Stimulated activated CD8-positive, alpha-beta memory T cell treated with anti-CD3 and anti-CD28 coated beads, Interleukin-7, amount 100 ng/mL, for 48 hours (primary cell): ENCODE measurements at places on chromosomes 16 and 17.

DNA sequence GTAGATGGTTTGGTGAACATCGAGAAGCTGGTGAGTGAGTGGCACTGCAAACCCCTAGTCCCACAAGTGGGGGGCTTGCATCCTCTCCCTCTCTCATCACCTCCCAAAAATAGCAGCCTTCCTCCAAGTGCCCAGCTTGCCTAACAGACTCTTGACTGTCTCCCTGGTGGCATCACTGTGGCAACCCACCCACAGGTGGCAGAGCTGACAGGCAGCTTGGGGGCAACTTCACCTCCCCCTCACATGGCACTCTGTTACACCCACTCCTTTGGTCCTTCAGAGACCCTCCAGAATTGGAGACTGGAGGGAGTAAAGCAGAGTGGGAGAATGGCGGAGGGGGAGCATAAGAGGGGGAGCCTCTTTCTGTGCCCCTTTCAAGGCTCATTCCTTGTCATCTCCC, 15.7 kb downstream of the RAPGEFL1 start:
- DNase-seq = no peak

DNA sequence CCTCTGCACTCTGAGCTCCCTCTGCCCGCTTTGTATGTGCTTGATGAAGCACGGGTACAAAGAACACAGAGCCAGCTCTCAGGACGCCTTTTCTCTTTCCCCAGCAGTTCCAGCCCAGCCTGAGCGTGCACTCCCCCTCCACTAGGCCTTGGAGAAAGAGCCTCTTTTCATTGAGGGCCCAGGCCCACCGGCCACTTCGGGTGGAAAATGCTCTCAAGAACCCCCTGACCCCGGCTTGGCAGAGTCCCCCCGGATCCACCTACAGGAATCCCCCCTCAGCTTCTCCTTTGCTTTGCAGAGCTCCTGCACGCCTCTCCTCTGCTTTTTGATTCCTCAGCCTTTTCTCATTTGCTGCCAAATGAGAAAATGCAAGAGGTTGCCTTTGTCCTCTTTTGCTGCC, 30.2 kb downstream of the MRC2 start:
- DNase-seq = no peak

DNA sequence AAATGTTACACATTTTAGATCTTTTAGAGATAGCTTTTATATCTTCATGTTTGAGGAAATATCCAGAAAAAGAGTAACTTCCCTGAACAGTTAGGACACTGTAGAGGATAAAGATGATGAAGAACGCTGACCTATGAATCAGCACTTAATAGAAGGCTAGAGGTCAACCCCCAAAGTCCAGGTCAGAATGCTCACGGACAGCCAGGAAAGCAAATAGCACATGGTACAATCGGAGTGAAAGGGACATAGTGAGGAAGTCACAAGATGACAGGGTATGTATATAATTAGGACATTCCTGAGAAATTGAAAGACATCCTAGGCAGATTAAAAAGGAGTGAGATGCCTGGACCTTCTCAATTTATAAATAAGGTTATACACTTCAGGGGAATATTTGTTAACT, 55.1 kb upstream of the CNTNAP4 start:
- no peak for DNase-seq

DNA sequence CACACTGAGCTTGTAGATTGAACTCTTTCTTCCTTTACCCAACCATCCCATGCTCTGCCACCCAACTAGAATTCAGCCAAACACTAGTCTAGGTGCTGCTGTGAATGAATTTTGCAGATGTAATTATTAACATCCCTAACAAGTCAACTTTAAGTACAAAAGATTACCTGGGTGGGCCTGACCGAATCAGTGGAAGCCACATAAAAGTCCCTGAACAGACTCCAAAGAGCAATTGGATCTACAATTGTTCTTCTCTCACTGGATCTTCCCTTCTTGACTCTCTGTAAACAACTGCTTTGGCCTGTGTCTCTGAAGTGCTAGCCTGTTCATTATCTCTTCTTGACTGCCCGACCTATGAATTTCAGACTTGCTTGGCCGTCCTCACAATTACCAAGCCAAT, 67.9 kb downstream of the PMP22 start:
- DNase-seq = no peak

DNA sequence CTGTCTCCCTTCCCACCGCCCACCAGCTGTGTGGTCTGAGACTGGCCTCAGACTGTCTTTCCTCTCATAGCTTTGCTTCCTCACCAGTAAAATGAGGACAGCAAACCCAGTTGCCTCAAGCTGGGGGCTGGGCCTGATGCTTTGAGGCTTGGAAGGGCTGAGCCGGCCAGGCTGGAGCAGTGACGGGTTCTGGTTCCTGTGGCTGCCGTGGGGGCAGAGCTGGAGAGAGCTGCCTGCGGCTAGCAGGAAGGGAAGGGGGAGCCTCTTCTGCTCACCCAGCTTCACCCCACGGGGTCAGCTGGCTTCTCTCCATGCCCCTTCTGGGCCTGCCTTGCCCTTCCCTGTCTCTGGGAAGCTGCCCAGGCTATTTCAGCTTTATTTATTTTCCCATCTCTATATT, 23.7 kb downstream of the LASP1 start:
- DNase-seq = no peak

GRCh38 chr17:1147664-1148063, 32.1 kb downstream of the ABR start:
- DNase-seq = no peak

- DNase-seq = peak; percentile 75
These were observed 959 bp upstream of the ANKRD13B start for GRCh38 chr17:29591737-29592608.

DNA sequence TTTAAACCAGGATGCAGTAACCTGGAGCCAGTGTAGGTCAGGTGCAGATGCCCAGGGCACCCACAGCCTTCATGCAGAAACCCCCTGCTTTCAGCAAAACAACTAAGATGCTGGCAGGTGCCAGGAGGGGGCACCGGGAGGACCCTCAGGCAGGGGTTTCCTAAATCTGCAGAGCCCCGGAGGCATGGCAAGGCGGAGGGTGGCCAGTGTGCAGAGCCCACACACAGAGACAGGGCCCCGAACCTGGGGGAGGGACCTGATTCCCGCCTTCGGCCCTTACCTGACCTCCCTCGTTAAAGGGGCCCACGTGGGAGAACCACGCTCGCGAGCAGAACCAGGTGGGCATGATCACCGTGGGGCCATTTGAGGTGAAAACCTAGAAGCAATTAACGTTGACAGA, 114.0 kb upstream of the METRNL start:
- no peak for DNase-seq

GRCh38 chr16:69187446-69188235, 677 bp downstream of the SNTB2 start:
- DNase-seq = no peak

- DNase-seq = no peak
These were observed 13.9 kb upstream of the OR1F1 start for GRCh38 chr16:3173892-3174617.

GRCh38 chr17:79992649-79993389, 42.9 kb downstream of the TBC1D16 start:
- no peak for DNase-seq

DNA sequence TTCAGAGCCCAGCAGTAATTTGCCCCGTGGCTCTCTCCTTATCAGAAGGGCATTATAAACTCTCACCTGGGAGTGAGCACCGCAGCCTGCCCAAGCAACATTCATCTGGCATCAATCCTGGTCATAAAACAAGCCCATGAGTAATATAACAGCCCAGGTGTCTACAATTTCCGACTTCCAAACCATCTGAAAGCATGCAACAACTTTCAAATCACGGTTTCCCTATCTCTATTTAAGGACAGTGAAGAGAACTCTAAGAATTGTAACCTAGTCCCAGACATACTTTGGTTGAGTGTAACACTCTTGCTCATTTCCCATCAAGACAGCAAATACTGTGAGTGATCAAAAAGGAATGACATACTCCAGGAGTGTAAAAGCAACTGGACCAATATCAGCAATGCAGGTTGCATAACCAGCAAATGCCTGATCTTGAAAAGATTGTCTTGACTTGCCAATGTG, 487.4 kb upstream of the SOX9 start:
- no peak for DNase-seq

GRCh38 chr16:70395345-70395901, 43.5 kb downstream of the ST3GAL2 start:
- peak; percentile 52 for DNase-seq

DNA sequence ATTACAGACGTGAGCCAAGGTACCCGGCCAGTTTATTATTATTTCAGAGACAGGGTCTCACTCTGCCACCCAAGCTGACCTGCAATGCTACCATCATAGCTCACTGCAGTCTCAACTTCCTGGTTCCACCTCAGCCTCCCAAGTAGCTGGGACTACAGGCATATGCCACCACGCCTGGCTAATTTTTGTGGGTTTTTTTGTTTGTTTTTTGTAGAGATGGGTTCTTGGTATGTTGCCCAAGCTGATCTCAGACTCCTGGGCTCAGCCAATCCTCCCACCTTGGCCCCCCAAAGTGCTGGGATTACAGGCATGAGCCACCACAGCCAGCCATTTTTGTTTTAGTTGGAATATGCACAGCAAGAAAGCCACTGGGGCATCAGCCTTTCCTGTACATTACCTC, 115.7 kb downstream of the MRM1 start:
- no peak for DNase-seq

- no peak for DNase-seq
These were observed 12.9 kb upstream of the CACNG4 start for GRCh38 chr17:66951605-66951953.

DNA sequence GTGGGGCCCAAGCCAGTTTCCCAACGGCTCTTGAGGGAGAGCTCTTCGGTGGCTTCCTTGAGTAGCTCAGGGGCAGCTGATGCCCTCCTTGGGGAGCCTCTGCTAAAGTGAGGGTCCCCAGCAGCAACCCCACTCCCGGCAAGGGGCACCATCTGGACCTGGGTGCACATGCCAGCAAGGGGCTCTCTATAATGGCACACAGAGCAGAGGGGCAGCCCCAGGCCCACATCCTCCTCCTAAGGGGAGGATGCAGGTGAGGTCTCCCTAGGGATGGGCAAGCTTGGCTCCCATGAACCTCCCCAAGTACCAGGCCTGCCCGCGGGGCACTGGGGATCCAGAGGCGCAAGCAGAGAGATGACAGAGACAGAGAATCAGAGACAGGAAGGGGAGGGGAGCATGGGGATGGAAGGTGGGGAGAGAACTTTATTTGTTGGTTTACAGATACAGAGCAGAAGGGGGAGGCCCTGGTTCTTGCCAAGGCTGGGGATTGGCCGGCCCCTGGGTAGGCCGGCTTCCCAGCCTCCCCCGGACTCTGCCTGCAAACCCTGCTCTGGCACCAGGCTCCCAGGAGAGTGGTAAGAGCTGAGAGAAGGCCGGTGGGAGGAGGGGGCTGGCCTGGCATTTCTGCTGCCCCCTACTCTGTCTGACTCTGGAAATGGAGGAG, 61.4 kb downstream of the SRCIN1 start:
- DNase-seq = no peak

- no peak for DNase-seq
These were observed 96.3 kb upstream of the RCVRN start for GRCh38 chr17:10001306-10001873.

GRCh38 chr17:43402078-43402477, 3.3 kb downstream of the ARL4D start:
- no peak for DNase-seq

GRCh38 chr17:48351911-48352332, 78.1 kb downstream of the SKAP1 start:
- no peak for DNase-seq

- DNase-seq = no peak
These were observed 75.8 kb downstream of the DNAH17 start for GRCh38 chr17:78501241-78502036.

GRCh38 chr17:5210614-5211252, 19.1 kb upstream of the ZNF594 start:
- DNase-seq = no peak

GRCh38 chr17:38861399-38861843, 7.9 kb upstream of the RPL23 start:
- no peak for DNase-seq

- DNase-seq = no peak
These were observed at the start of gene RAC3 for GRCh38 chr17:82031303-82031884. Gene RAC3 (plus strand): TSS chr17:82031678. CDS start chr17:82031762, 84 bp downstream.

DNA sequence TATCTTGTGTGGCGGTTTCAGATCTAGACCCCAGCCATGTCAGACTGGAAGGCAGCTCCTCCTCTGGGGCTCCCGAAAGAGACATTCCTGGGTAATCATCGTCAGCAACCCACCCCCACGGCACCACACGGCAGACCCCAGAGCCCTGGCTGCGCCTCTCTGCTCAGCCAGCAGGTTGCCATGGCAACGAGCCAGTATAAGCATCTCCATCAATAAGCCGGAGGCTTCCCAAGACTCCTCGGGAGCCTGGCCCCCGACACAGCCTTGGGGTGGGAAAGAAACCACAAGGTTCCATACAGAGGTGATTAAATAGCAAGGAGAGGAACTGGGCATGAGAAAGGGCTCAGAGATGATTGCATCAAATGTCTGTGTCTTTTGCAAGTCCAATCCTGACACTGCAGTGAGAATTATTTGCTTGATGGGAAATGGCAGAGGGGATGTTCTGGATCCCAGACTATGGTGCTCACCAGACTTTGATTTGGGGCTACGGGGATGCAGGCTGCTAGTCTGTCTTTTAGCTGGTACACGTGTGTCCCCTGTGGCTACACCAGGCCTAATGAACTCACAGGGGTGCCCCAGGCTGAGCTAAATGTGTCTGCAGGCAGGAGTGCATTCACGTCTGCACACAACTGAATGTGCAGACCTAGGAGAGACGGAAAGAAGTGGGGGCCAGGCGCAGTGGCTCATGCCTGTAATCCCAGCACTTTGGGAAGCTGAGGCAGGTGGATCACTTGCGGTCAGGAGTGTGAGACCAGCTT, 320.5 kb upstream of the TNRC6C start:
- DNase-seq = no peak

- DNase-seq = no peak
These were observed 724 bp downstream of the MVP start for GRCh38 chr16:29820730-29821642.

- no peak for DNase-seq
These were observed 75.3 kb downstream of the WDR59 start for GRCh38 chr16:74909665-74910064.

- no peak for DNase-seq
These were observed 786.6 kb upstream of the SOX9 start for GRCh38 chr17:71334048-71334751.

DNA sequence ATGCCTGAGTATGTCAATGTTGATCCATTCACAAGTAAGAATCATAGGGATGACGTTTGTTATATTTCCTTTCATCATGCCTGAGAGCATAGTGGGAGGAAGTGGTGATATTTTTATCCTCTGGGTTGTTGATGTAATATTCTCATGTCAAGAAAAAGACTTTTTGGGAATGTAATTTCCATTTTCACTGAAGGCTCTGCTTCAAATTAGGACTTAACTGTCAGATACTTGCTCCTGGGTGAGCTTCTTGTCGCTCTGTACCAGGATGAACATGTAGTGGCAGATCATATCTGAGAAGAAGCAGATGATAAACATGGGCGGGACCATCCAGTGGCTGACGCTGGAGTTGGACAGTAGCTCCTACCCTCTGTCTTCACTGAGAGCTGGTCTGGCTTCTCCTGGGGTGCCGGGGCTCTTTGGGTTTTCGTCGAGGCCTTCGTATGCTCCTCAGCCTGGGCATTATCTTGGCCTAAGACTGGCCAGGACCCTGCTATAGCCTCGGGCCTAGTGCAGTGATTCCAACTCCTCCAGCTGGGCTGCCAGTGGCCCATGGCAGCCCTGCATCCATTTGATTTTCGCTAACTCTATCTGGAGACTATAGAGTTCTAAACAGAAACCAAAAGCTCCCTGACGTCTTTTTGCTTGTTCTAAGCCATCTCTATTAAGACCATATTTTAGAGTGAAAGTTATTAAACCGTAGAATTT, 19.7 kb downstream of the CYB5B start:
- DNase-seq = no peak

GRCh38 chr17:39229274-39229913, 3.6 kb upstream of the STAC2 start:
- DNase-seq = no peak
